Astrocyte of the spinal cord (primary cell): ENCODE measurements at places on chromosomes 16 and 17.

DNA sequence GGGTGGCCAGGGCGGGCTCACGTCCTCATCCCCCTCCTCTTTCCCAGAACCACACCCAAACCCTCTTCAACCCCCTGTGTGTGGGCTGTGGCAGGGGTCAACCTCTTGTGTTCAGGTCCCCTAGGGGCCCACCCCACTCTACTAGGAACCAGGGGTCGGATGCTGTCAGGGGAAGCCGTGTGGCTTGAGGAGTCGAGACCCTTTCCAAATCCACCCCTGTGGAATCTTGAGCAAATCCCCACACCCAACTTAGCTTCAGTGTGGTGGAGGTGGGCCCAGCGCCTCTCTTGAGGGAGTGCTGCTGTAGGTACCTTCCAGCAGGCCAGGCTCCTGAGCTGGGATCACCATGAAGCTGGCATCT, 121.5 kb downstream of the MRM1 start:
- no peak for DNase-seq

- no peak for DNase-seq
These were observed 138.4 kb downstream of the PRKCB start for GRCh38 chr16:23974223-23974622.

GRCh38 chr16:89371968-89372634, 118.3 kb downstream of the ANKRD11 start:
- no peak for DNase-seq

GRCh38 chr17:17579691-17580090, 11.8 kb downstream of the PEMT start:
- DNase-seq = no peak

GRCh38 chr16:14329727-14330350, 258.7 kb downstream of the MRTFB start:
- DNase-seq = no peak

DNA sequence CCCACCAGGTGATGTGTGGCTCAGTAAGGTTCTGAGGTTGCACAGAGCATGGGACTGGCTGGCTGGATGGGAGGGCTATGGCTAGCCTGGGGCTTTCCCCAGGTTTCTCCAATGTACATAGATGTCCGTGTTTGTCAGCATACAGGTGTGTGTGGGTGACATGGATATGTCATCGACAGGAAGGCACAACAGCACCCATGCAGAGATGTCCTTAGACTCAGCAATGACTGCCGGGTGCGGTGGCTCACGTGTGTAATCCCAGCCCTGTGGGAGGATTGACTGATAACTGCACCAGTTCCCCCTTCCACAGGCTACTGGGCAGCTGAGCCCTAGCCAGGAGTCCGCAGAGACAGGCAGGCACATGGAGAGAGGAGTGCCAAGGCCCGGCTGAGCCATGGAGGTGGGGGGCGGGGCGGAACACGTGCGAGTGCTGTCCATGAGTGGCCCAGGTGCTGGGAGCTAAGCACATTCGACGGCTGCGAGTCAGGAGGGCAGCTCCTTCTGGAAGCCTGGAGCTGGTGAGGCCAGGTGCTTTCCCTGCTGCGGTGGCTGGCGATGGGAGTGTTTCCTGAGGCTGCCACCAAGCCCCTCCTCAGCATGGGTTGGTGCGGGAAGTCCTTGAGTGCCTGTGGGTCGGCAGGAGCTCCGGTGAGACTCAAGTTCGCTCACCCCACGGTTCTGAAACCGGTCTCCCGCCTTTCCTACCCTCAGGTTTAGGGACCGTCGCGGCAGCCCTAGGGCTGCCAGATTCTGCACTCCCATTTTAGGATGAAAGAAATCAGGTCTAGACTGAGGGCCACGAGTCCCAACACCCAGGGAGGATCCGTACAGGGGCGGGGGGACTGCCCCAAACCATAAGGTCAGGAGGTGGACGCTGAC, 858 bp upstream of the ASPSCR1 start:
- no peak for DNase-seq

DNA sequence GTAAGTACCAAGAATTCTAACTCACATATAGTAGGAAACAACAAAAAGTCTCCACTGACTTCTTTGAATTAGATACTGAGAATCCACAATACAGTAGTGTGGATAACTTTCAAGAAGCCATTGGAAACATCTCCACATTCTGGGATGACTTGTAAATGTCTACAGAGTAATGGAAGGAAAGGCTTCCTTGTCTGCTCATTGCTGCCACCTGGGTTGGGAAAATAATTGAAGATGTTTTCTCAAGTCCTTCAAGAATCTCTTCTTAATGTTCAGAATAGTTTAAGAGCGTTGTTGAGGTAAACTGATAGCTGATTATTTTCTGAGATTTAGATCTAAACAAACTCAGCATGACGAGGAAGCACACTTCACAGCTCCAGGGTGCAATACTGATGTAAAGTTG, 14.0 kb downstream of the CPSF4L start:
- DNase-seq = no peak
